Osteoblast (primary cell): ENCODE measurements at places on chromosomes 4 and X. TPM values are rescaled to one million over a fixed set of nuclear protein-coding genes. Genes with fewer than 3 reads are reported as not detected.
A peak's percentile ranks its signal among the peaks of the same experiment; 100 is the strongest.

RPS3A gene
- 1,627 and 1,843 TPM in 2 replicates for total RNA-seq

ARHGAP6 gene
- 2.2 and 5.0 TPM in 2 replicates for total RNA-seq

SPANXA2 gene
- total RNA-seq, result 0.29 TPM in 1 of 2 replicates, not detected in the other

SLC38A5 gene
- 48.9 and 52.8 TPM in 2 replicates for total RNA-seq

CSAG2 gene
- total RNA-seq, result not detected in 2 replicates

NXF2B gene
- not detected in 2 replicates for total RNA-seq

RTL3 gene
- under 0.01 TPM in 1 of 2 replicates, not detected in the other for total RNA-seq

DNA sequence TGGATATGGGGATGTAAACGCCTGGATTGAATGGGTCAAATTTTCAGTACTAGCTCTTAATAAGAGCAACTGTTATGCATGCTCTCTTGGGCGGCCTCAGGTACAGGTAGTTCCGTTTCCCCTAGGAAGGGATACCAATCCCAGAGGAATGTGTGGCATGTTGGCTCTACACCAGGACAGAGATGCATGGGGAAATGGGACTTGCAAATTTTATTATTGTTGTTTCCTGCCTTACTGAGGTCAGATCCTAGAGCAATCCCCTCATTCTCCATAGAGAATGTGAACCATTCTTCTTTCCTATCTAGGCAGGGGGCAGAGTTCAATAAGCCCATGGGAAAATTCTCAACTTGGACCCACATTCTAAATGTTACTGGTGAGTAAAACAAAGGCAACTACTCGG lies 361.8 kb upstream of the FGF16 start:
- DNase-seq, result peak; percentile 44

DNA sequence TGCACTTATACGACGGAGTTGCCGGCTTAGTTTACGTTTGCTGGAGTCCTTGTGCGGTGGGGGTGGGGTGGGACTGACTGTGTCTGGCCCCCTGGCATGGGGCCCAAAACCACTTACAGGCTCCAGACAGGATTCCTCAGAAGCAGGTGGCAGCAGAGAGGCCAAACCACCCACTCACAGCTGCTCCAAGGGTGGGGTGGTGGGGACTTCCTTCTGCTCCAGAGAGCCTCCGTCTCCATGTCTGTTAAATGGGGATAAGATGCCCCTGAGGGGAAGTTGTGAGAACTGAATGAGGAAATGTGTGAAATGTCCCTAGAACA lies 36.7 kb downstream of the PSAPL1 start:
- no peak for DNase-seq

- DNase-seq, result no peak
Observed at GRCh38 chrX:37331546-37331945, 17.6 kb upstream of the PRRG1 start.

DNA sequence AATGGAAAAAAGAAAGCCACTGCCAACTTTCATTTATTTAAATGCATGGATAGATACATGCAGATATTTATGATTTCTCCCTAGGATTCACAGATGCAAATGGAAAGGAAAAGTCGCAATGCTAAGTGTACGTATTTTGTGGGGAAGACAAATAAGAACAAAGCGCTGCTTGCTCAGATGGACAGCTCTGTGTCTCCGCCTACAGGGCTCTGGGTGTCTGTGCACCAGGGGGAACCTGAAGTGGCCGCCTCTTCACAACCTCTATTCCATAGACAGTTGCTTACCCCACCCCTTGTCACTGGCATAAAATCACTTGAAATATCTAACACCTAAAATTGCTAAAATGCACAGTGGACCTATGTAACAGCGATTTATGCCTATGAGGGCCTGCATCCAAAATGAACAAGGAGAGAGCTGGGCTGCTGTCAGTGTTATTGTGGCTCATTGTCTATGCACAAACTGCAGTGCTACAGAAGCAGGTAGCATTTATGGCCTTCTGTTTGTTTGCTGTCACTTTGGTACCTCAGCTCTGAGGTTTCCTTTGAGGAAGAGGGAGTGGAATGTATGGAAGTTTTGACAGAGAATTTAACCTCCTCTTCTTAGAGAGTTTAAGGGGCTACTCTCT lies 58.6 kb upstream of the PAGE1 start:
- DNase-seq, result no peak

DNA sequence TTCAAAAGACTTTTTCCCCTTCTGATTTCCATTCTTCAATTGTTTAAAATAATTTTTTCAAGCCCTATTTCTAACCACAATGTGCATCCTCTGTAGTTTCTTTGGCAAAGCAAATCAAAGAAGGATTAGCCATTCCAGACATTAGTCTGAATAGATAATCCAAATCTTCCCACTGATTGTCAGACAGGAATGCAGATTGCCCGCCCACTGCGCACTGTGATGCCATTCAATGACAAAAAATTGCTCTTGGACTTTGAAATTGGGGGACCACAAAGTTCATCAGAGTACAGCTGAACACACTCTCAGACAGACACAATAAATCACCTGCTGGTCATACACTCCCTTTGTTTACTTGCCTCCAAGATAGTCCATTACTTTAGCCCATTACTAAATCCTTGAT lies 216.5 kb upstream of the DKK2 start:
- DNase-seq, result no peak

DNA sequence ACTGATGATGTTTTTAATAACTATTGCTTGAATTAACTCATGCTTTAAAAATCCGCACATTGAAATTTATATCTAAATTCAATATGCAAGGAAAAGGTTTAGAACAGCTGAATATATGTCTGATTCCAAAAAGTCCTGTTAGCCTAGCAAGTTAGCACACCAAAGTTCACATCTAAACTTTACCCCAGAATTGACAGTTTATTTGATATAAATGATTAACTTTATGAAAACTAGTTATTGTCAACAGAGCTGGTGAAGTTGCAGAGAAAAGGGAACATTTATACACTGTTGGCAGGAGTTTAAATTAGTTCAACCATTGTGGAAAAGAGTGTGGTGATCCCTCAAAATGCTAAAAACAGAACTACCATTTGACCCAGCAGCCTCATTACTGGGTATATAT lies 120.6 kb upstream of the BMP3 start:
- DNase-seq, result no peak

GRCh38 chr4:145042601-145043285 lies 55.3 kb downstream of the ANAPC10 start:
- DNase-seq, result no peak

- no peak for DNase-seq
Observed at GRCh38 chr4:88439161-88439760, 17.7 kb upstream of the HERC5 start.
